NCI-H2029 (cell line): ENCODE measurements at places on chromosomes 2 and 18.

- DNase-seq, result no peak
Measured at GRCh38 chr2:98903064-98903355, 33.0 kb downstream of the CRACDL start.

DNA sequence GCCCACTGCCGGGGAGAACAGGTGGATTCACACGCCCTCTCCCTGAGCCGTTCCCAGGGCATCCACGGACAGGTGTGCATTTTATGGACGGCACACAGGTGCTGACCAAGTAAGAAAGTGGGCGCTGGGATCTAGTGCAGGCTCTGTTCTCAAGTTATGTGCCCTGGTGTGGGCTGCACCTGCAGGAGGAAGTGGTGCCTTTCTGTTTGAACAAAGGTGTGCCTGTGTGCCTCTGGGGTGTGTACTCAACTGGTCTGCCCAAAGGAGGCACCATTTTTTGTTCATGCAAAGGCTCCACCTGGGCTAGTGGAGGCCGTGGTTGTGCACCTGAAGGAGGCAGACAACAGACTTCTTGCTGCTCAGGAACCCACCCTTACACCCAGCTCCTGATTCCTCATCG is 88.2 kb upstream of the HK2 start:
- no peak for DNase-seq

DNA sequence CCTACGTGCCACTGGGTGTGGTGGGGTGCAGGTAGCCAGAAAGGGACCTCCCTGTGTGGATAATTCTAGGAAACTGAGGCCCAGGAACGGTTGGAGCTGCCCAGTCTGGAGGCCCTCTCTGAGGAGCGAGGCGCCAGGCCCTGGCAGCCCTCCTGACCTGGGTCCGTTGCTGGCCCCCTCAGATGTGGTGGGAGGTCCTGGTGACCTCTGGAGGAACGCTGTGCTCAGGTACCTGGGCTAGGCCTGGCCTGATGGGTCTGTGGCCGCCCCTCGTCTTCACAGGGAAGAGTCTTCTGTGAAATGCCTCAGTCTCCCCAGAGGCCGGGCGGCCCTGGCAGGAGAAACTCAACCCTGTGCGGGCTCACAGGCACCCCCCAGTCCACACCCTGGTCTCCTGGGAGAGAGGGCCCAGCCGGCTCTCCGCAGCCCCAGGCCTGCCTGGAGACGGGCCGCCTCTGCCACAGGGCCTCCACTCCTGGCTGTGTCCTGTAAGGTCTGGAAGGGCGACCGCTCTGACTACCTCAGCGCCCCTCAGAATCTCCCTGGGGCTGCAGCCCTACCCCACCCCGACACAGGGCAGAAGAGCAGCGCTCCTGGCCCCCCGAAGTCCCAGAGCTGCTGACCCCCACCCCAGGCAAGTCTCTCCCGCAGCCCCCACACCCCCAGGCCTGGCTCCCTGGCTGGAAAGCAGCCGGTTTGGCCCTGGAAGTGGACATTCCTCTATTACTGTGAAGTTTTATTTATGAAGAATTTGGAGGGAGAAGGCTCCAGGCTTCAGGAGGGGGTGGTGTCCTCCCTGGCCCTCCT is 3.7 kb downstream of the B3GNT7 start:
- DNase-seq, result no peak

GRCh38 chr18:55123361-55123760 is 164.1 kb upstream of the CCDC68 start:
- no peak for DNase-seq

GRCh38 chr2:14420851-14421250 is 211.7 kb upstream of the LRATD1 start:
- DNase-seq, result no peak

GRCh38 chr2:159755788-159756187 is 42.2 kb downstream of the CD302 start:
- no peak for DNase-seq

DNA sequence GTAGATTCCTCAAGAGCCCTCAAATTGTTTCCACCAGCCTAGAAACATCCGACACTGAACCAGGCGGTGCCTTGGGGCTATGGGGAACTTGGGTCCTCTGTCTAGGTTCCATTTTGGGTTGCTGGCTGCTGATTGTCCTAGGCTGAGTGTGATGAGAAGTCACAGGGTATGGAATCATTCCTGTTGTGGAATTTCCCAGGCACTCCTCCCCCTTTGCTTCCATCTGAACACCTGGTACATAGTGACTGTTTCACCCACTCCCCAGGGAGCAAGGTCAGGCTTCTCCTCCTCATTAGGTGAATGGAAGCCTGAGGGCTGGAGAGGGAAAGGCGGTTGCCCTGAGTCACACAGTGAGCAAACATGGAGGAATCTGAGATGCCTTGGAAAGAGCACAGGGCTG is 4.5 kb downstream of the KIF3C start:
- DNase-seq, result no peak

GRCh38 chr2:144524118-144525009 is 4.4 kb upstream of the ZEB2 start:
- DNase-seq, result no peak
